EH (cell line): ENCODE measurements at places on chromosomes 13 and 19.

DNA sequence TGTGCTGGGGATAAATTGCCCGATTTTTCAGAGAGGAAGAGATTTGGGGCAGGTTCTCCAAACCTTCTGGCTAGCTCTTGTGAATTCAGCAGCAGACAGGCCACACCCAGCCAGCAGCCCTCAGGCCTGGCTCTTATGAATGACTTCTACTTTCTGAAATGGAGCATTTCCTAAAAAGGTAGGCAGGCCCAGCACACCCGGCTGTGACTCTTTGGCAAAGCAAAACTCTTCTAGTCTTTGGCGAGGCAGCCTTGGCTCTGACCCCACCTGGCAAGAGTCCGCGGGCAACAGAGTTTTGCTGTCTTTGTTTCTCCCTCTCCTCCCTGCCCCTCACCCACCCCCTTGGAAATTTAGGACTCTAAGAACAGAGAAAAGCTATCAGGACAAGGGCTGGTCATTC, 221.2 kb downstream of the ZNF536 start:
- no peak for DNase-seq

DNA sequence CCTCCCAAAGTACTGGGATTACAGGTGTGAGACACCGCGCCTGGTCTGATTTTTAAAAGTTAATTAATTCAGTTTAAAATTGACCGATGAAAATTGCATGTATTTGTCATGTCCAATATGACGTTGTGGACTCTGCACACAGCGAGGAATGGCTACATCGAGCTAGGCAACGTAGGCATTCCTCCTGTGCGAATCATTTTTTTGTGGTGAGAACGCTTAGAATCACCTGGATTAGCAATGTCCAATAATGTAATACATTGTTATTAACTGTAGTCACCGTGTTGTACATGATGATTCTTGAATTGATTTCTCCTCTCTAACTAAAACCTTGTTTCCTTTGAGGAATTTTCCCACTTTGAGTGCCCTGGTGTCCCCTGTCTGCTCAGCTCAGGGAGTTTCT, 3.4 kb downstream of the LAIR2 start:
- no peak for DNase-seq

DNA sequence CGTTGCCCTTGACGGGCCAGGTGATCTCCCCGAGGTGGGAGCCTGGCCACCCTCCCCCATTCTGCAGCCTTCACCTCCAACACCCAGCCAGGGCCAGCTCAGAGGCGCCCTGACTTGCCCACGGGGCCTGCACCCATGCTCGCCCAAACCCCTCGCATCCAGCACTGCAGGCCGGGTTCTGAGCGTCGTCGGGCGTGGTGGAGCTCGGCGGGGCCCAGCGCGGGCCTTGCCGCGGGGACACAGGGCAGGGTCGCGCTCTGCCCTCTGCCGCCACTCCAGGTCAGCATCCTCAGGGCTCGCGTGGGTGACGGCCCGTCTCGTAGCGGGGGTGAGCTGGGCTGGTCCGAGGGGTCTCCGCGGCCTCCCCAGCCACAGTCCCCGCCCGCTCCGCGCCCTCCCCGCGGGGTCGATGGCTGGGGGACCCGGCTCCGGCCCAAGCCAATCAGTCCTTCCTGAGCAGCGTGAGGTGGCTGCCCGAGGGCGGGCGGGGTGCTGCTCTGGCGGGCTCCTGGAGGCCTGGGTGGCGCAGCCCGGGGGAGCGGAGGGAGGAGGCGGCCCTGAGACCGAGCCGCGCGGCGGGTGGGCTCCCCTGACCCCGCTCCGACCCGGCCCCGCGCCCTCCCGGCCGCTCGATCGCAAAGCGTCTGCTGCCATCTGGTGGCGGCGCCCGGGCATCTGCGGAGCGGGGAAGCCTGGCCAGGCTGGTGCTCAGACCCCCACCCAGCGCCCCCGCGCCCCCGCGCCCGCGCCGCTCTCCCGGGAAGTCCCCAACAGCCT, 61.4 kb downstream of the CCNE1 start:
- peak; percentile 31 for DNase-seq

- no peak for DNase-seq
Measured at GRCh38 chr19:7393939-7394730, 45.4 kb downstream of the ARHGEF18 start.

- DNase-seq = peak; percentile 4
Measured at GRCh38 chr13:52738719-52739467, 727 bp downstream of the CNMD start.

DNA sequence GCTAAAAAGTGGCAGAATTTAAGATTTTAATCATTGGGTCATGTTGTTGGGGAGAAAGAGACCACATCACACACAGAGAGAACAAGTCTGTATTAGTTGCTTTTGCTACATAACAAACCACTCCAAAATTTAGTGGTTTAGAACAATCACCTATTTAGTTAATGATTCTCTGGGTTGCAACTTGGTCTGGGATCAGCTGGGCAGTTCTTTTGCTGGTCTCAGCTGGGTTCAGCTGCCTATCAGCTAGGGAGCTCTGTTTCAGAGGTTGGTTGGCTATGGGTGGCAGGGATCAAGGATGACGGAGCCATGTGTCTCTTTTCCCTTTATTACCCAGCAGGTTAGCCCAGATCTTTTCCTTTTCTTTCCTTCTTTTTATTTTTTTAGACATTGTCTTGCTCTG, 8.9 kb downstream of the PINLYP start:
- no peak for DNase-seq

GRCh38 chr13:77894743-77895142, 23.9 kb downstream of the EDNRB start:
- no peak for DNase-seq

DNA sequence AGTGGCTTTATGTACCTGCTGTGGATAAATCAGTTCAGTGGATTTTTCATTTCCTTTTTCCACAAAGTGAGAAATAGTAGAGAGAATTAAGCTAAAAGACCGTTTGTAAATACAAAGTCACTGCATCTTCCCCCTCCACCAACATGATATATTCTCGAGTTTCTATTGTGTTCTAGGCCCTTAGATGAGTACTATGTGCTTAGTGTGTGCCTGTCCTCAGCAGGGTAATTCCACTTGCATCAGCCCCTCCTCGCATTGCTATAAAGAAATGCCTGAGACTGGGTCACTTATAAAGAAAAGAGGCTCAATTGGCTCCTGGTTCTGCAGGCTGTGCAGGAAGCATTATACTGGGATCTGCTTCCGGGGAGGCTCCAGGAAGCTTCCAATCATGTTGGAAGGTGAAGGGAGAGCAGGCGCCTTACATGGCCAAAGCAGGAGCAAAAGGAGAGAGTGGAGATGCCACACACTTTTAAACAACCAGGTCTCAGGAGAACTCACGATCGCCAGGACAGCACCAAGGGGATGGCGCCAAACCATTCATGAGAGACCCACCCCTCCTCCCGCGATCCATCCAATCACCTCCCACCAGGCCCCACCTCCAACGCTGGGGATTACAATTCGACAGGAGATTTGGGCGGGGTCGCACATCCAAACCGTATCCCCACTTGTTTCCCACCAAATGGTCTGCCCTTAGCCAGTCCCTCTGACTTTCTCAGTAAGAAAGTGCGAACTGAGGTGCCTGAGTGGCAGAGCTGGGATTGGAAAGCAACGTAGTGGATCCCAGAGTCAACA, 102.3 kb upstream of the ABCC4 start:
- peak; percentile 9 for DNase-seq

DNA sequence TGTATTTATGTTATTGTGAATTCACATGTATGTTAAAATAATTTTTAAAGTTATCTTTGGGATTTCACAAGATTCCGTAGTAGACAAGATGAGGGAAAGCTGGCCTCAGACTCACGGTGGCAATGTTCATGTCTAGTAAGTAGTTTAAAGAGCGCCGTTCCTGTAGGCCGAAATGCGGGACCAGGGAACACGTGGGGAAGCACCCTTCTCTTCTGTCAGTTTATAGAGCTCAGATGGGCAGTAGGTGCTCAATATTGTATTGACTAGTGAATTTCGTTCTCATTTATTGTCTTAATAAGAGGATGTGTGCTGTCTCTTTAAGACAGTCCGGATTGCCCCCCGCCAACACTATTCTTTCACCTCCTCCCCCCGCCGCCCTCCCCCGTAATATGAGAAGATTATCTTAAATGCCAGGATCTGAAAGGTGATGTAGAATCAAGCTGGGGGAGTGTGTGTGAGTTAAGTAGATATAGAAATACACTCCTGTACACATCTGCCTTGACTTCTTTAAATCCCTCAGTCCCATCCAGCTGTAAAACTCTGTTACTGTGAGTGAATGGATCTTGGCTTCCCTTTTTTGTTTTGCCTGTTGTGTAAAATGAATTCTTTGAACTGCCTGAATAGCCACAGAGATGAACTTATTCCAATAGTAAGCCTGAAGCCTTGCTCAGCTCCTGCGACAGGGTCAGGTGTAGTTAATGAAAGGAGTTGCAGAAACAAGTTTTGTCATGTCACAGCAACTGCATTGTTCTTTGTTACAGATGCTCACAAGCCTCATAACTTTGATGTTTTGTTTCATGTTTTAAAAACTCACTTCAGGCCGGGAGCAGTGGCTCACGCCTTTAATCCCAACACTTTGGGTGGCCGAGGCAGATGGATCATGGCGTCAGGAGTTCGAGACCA, 1.3 kb downstream of the LAMP1 start:
- DNase-seq = no peak

DNA sequence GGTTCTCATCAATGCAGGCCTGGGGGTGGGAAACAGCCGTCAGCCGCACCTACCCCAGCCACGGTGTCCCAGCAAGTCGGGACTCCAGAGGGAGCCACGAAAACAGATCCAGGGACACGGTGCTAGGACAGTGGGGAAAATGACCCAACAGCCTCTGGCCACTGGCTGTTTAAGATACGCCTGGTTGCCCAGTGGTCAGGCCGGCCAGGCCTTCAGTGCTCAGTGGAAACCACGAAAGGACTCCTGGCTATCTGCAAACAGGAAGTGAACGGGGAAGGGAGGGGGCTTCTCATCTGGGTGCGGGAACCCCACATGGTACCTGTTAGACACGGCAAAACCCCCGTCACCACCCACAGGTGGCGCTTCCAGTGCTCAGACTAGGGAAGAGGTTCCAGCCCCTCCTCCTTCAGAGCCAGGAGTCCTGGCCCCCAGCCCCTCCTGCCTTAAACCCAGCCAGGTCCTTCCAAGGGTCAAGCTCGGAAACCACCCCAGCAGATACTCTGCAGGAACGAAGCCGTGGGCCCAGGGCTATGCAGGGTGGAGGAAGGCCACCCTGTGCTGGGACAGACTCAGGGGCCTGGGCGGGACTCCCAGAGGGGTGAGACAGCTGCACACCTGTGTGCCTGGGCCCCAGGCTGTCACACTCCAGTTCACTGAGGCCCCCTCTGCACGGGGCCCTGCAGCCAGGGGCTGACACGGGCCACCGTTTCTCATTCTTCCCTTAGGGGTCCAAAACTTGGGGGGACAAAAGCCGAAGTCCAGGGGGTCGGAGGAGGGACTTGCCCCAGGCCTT, 4.5 kb downstream of the PPP1R12C start:
- no peak for DNase-seq

DNA sequence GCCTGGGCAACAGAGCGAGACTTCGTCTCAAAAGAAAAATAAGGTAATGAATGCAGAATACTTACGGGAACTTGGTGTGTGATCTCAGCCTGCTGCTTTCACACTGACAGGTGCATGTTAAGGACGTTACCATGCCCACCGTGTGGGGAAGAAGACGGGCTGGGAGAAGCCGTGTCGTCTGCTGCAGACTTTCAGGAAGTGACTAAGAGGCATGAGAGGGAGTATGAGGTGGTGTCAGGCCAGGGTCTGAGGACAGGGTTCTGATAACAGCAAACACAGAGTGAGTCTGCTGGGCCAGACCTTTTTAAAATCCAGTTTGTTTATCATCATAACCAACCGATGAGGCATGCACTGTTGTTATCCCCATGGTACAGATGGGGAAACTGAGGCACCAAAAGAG, 13.6 kb upstream of the GALP start:
- no peak for DNase-seq

GRCh38 chr19:20472854-20473253, 92.7 kb downstream of the ZNF737 start:
- DNase-seq = no peak

- no peak for DNase-seq
Measured at GRCh38 chr19:7789447-7789846, 26.4 kb downstream of the CLEC4M start.

GRCh38 chr13:25848812-25849745, 202.7 kb downstream of the SHISA2 start:
- no peak for DNase-seq

GRCh38 chr13:91157273-91158016, 190.0 kb upstream of the MIR17HG start:
- DNase-seq = no peak

- no peak for DNase-seq
Measured at GRCh38 chr13:94261163-94261562, 218.3 kb downstream of the DCT start.

DNA sequence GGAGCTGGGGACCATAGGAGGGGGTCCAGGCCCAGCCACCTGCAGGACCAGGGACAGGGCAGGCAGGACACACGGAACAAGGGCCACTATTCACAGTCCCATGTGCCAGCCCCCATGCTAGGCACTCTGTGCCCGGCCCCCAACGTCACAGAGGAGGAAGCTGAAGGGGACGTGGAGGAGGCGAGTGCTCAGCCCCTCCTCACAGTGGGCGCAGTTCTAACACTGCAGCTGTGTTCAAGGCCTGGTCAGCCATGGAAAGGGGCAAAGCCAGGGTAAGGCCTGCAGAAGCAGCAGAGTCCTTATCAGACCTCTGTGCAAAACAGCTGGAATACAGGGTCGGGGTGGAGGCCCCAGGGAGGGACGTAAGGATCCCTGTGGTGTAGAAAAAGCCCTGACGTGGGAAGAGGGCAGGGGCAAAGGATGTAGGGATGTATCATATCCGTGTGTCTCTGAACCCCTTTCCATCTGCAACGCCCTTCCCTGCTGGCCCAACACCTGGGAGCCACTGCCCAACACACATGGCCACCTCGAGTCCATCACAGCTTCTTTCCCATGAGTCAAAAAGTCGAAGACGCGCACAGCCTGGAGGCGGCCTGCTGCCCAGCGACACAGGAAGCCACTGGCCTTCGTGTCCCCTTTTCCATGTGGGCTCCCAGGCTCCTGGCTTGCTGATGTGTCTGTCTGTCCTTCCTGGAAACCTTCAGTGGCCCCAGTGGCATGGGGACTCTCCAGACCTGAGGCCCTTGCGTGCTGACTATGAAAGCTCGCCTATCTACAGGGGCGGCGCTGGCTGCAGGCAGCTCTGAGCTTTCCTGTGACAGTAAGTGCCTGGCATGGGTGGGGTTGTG, 28.0 kb downstream of the SH3GL1 start:
- no peak for DNase-seq

DNA sequence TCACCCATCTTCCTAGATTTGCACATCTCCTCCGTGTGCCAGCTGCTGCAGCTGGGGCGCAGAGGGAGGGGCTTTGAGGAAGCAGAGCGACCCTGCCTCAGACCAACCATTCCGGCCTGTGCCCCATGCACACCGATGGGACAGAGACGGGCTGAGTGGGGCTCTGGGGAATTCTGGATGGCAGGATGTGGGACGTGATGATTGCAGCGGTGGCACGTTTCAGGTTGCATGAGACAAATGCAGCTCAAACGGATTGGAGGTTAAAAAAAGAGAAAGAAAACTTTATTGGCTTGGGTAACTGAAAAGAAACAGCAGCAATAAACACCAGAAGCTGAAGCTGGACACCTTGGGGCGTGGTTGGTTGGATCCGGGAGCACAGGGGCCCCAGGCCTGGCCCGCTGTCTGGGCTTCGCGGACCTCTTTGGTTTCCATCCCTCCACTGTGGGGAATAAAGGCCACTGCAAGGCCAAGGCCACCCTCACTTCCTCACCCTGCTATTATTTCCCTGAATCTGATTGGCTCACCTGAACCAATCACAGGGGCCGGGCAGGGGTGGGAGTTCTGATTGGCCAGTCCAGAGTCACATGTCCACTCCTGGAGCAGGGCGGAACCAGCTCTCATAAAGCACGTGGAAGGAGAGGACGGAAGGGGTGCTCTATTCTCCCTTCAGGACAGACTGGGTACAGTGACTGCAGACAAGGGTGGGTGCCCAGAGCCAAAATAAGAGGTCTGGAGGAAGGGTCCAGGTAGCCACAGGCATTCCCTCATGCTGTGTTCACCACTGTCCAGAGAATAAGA, 6.1 kb upstream of the ZNF787 start:
- no peak for DNase-seq
